ENCODE measurements at places on chromosomes 7 and 10.

- DNase-seq = no peak
Observed at GRCh38 chr10:6520138-6520537, 59.9 kb downstream of the PRKCQ start.

DNA sequence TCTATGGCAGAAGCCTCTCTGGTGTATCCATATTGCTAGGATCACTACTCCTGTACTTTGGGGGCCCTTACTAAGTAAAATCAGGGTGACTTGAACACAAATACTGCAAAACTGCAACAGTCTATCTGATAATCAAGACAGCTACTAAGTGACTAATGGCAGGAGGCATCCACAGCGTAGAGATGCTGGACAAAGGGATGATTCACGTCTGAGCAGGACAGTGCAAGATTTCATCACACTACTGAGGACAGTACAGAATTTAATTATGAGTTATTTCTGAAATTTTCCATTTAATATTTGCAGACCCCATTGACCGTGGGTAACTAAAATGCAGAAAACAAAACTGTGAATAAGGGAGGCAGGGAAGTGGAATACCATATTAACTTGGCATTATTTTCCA lies 10.4 kb downstream of the CUL2 start:
- no peak for DNase-seq

- peak; percentile 38 for DNase-seq
Observed at GRCh38 chr10:62817121-62817765, 1.1 kb upstream of the EGR2 start.

- DNase-seq = no peak
Observed at GRCh38 chr10:27188259-27188658, 33.1 kb downstream of the MASTL start.

DNA sequence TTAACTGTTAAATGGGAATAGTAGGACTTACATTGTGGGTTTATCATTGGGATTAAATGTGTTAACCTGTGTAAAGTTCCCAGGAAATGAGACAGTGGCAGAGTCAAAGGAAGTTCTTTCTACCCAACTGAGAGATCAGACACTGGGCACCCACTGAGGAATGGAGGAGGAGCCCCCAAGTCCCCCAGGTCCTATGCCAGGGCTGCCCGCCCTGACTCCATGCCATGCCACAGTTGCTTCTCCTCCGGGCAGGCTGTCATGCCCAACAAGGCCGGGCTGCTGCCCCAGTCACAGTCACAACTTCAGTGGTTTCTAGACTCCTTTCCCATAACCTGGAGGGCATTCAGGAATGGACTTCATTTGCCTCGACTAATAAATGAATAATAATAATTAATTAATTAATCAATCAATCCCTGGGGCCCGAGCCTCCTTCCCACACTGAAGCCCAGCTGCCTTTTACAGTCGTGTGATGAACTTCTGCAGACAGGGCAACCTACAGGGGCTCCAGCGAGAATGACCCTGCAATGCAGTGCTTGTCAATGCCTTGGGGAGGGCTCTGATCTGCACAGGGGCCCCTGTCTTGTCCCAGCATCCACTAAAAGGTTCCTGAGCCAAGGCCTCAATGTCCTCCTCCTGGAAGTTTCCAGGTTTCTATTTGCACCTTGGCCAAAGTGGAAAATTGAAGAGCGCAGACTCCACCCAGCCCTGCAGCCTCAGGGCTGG lies 32.4 kb downstream of the DRGX start:
- DNase-seq = no peak

DNA sequence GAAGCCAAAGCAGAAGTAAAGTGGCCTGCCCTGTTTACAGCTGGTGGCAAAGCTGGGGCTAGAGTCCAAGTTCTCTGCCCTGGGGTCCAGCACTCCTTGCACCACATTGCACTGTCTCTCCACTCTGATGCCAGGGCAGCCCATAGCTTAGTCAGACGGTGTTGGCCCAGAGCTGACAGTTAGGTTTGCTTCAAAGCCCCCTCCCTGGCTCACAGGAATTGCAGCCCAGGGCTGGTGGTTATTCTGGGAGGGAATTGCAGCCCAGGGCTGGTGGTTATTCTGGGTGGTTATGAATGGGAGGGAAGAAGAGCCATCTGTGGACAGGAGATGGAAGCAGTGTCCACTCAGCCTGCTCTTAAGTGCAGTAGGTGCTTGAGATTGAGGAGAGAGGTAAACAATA lies 88.9 kb downstream of the SCRN1 start:
- no peak for DNase-seq

GRCh38 chr10:99279626-99280111 lies 44.0 kb upstream of the HPSE2 start:
- DNase-seq = no peak

- DNase-seq = no peak
Observed at GRCh38 chr10:71230656-71231025, 18.3 kb downstream of the UNC5B start.

GRCh38 chr10:73967022-73967429 lies 30.9 kb upstream of the VCL start:
- DNase-seq = no peak

DNA sequence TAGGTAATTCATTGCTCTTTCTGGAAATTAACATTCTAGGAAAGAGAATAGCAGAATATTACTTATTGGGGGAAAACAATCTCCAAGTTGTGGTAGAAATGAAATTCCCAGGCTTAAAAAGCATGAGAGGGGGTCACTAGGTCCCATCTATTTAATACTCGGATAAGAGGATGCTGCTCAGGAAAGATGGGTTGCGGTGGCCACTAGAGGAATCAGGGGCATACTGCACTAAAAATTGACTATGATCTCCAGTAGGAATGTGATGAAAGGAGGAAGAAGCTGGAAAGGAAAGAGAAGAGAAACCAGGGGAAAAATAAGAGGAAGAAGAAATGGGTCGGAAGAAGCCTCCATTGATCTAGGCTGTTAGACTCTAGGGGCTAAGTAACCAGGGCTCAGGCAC lies 192.8 kb downstream of the GPAM start:
- no peak for DNase-seq

DNA sequence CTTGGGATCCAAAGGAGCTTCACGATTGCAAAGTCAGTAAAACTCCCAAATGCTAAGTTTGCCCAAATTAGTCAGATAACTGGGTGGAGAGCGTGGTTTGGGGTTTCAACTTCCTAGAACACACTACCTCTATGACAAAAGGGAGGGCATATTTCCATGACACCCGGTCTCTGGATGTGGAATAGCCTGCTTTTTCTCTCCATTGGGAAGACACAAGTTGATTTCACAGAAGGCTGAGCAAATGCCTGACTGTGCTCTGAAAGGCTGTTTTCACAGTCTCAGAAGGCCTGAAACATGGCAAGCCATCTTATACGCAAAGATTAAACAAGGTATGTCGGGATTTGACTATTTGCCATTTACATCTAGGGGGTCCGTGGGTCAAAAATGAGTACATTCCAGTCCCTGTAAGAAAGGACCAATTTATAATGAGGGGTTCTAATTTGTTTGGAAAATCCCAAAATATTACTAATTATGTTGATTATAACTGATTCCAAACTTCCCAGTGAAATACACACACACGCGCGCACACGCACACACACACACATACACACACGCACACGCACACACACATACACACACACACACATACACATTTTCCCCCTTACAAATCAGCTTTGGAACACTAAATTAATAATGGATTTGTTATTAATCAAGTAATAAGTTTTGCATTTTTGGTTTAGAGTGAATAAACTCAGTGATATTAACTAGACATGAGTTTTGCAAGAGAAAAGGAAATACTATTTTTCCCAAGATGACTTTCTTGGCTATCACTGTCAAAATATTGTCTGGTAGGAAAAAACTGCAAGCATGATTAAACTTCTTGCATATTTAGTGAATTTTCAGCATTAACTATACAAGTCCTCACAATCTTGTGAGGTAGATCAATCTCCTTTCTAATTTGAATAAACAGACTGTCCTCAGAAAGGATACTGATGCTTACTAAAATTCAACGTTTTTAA lies 105.0 kb downstream of the PRTFDC1 start:
- no peak for DNase-seq

DNA sequence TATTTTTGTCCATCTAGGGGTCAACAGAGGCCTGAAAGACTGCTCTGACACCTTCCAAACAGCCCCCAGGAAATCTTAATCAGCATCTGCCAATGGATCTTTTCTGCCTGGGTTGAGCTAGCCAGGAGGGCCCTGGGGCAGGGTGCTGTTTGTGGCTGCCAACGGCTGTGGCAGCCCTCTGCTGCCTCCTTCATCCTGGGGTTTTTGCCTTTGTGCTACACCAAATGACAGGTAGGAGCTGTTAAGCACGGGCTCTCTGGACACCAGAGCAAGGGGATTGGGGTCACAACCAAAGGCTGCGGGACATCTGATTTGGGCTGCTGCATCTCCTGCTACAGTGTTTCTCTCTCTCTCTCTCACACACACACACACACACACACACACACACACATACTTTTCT lies 2.0 kb upstream of the KIAA1217 start:
- DNase-seq = no peak

DNA sequence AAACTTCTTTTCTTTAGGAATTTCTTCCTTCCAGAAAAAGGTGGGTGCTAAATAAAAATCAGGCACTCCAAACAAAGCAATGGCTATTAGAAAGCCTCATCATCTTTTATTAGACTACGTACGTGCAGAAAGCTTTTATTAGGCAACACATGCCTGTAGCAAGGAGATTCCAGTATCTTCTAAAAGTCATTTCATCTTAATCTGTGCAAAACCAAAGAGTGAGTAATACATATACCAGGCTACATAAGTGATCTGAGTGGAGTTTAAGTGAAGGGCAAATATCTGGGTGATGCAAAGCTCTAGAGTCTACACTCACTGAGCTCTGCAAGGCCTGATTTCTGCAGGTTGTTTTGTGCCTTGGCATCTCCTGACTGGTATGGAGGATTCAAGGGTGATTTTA lies 231.7 kb downstream of the ELMO1 start:
- no peak for DNase-seq

DNA sequence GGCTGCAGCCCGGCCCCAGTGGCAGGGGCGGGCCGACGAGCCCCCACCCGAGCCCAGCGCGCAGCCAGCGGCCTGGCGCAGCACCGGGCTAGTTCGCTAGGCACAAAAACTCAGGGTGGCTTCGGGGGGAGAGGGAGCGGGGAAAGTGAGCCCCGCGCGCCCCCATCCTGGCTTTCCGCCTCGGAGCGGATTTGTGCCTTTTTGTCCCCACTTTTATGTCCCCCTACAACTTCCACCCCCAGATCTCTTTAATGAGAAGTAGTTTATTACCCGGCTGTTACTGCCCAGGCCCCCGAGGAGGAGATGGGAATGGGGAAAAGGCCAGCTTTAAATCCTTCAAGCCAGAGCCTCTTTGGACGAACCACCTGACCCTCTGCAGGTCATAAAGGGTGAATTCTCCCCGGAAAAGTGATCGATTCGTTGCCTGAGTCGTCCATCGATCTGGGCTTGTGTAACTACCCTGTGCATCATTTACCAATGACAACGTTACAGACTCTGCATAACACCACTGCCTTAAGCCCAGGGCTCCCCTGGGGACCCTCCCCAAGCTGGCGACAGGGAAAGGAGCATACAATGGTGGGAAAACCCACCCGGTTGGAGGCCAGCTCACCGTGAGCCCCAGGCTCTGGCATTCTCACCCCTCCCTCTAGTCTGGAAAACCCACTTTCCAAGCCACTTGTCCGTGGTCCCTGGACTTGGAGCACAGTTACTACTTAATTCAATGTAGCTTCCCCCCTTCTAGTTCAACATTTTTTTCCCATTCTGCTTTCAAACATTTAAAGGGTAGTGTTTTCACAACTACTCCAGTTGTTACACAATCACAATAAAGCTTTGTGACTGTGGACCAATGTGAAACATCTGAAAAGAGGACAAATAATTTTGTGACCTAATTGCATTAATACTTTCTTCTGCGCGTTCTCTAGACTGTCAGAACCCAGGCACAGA lies 748 bp upstream of the SH3PXD2A start:
- no peak for DNase-seq

GRCh38 chr10:113436851-113437250 lies 116.0 kb upstream of the HABP2 start:
- no peak for DNase-seq

DNA sequence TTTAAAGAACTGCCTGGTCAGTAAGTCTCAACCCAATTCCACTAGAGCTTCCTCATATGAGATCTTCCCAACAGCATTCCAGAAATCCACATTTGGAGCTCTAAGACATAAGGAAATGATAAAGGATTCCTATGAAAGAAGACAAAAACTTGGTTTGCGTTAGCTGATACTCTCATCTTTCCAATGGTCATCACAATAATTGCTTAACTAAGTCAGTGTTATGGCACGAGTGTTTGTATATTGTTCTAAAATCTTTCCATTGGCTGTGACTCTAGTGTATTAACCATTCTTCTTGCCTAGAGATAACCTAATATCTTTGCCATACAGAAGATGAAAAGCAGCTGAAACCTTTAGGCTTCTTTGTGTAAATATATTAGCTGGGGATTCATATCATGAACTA lies 289.0 kb downstream of the SNX13 start:
- DNase-seq = no peak

DNA sequence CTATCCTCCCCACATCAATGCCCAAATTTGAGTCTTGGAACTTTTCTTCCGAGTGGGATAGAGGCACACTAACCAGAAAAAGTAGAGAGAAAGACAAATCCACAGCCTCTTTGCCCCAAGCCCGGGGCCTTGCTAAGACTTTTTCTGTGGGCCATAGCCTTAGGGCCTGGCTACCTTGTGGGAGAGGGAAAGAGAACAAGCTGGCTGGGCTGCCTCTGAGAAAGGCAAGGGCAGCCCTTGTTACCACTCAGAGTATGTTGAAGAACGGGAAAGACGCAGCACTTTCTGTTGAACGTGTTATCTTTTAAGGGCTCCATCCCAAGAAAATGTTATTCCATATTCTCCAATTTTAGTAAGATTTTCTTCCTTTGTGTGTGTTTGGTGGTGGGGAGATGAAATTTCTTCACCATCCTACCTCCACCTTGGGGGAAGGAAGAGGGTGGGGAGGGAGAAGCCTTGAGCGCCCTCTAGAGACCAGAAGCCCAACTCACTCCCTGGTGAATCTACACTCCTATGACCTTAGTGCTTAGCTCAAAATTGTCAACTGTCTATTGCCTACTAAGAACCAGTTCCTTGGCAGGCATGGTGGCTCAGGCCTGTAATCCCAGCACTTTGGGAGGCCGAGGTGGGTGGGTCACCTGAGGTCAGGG lies 3.9 kb upstream of the NRF1 start:
- no peak for DNase-seq

DNA sequence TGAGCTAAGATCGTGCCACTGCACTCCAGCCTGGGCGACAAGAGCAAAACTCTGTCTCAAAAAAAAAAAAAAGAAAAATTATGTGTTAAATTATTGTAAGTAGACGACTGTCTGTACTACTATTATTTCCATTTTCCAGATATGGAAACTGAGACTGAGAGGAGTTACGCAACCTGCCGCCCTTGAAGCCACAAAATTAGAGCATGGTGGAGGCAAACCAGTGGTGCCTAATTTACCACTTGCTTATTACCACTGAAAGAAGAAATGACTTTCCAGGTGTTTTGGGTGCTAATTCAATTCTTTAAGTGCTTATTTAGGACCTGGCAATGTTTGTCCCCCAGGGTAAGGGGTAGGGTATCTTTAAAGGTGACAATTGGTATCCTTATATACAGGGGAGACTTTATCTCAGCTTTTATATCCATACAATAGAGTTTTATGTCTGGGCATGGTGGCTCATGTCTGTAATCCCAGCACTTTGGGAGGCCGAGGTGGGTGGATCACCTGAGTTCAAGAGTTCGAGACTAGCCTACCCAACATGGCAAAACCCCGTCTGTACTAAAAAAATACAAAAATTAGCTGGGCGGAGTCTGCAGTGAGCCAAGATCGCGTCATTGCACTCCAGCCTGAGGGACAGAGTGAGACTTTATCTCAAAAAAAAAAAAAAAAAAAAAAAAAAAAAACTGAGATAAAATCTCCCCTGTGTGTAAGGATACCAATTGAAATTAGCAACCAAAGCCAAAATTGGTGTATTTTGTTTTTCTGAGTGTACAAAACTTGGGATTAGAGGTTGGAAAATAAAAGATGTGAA lies 16.6 kb upstream of the CAMK1D start:
- DNase-seq = no peak

Data from stimulated activated CD8-positive, alpha-beta memory T cell treated with anti-CD3 and anti-CD28 coated beads, Interleukin-2, amount 100 ng/mL, for 1 hour (primary cell).